ENCODE measurements at places on chromosomes 16 and 17.

DNA sequence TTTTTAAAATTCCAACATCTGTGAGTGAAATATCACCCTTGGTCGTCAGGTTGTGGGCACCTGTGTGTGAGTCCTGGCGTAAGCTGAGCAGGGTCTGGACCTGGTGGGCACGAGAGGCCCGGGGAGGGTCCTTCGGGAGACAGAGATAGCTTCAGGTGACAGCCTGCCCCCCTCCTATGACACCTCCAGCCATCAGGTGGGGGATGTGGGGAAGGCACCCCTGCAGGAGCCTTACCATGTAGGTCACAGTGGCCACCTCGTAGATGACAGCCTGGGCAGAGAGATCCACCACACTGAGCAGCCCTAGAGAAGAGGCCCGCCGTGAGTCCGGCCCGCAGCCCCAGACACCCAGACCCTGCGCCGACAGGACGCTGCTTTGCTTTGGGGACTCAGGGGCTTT is 11.2 kb downstream of the SLC47A2 start:
- no peak for DNase-seq

- no peak for DNase-seq
Observed at GRCh38 chr17:30570596-30571265, 93.5 kb downstream of the GOSR1 start.

- no peak for DNase-seq
Observed at GRCh38 chr16:502179-502943, 25.2 kb upstream of the CAPN15 start.

DNA sequence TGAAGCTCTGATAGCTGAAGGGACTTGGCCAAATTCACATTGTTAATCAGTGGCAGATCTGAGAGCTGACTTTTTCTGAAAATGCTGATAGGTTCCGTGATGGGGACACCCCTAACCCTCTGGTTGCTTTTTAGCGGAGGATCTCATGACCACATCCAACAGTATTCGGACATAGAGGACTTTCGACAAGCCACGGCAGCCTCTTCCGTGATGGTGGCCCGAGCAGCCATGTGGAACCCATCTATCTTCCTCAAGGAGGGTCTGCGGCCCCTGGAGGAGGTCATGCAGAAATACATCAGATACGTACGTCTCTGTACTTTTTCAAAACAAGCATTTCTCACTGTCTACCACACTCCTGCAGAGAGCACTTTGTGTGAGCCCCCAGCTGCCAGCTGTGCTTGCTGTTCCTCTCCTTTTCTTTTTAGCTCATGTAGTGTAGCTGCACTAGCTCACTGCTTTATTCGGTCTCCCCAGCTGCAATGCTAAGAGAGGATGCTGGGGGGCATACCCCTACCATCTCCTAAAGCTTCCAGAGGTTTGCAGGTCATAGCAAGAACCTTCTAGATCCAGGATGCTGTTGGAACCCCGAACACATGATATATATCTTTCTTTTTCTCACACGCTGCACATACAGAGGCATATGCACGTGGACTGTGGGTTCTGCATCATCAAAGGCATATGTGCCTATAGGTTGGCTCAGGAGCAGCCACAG is 14.2 kb upstream of the NFATC3 start:
- no peak for DNase-seq

DNA sequence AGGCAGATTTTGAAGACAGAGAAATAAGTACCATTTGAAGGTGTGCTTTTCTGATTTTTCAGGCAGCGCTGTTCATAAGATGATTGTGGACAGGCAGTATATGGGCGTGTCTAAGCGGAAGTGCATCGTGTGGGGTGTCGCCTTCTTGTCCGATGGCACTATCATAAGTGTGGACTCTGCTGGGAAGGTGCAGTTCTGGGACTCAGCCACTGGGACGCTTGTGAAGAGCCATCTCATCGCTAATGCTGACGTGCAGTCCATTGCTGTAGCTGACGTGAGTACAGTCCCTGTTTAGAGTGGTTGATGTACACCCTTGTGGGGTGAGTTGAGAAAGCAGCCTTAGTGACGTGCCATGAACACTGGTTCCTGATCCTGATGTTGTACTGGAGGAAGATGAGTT is 10.7 kb downstream of the UTP4 start:
- DNase-seq = no peak

GRCh38 chr17:18217412-18218015 is 7.9 kb upstream of the LLGL1 start:
- peak; percentile 68 for DNase-seq

GRCh38 chr17:19646788-19647696 is 1.5 kb upstream of the ALDH3A2 start:
- peak; percentile 26 for DNase-seq

All from cardiac fibroblast (primary cell).